Large intestine (tissue), 12 donors: ENCODE measurements at places on chromosomes 7 and 10. TPM values are rescaled to one million over a fixed set of nuclear protein-coding genes. Genes with fewer than 3 reads are reported as not detected.

HABP2 gene
- 27.7 TPM for polyA plus RNA-seq

DBF4 gene
- 26.8 TPM for polyA plus RNA-seq

HTR7 gene
- polyA plus RNA-seq: 2.2 TPM

TEX36 gene
- 0.07 TPM for polyA plus RNA-seq

GRCh38 chr7:135159359-135160085 is 11.0 kb downstream of the CYREN start:
- no peak for DNase-seq
- H3K36me3 ChIP-seq: peaks cover 12% of the 10 kb centered on the region
- H3K4me3 ChIP-seq: no peak overlapping the region
- no peaks in the 10 kb centered on the region for H3K4me1 ChIP-seq

DNA sequence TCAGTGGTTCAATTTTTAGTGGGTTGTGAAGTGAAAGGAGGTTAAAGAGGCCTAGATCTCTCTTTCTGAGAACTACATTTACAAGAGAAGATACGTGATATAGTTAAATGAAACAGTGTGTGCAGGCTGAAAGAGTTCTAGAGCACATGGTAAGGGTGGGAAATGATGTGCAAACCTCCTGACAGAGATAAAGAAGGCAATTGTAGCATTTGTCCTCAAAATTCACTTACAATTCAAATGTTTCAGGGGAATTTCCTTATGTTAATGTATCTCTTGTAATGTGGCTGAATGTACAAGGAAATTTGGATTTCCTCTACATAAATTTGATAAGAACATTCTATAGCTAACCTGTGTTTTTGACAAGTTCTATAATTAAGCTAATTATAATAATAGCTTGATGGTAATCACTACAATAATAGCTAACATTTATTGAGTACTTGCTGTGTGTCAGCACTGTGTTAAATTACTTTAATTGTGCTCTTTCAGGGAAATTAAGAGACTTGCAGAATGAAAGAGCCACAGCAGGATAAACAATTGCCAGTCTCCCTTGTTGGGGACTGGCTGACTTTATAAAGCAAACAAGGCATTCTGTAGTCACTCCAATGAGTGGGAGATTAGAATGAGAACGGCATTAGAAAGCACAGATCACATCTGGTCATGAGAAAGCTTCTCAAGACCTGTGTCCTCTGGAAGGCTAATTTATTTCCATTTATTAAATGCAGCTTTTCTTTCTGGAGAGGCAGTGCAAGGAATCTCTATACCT is 139.7 kb upstream of the TMEM72 start:
- H3K27ac ChIP-seq: no peak overlapping the region
- peaks cover 6% of the 10 kb centered on the region for H3K4me1 ChIP-seq
- no peaks in the 10 kb centered on the region for H3K27me3 ChIP-seq

DNA sequence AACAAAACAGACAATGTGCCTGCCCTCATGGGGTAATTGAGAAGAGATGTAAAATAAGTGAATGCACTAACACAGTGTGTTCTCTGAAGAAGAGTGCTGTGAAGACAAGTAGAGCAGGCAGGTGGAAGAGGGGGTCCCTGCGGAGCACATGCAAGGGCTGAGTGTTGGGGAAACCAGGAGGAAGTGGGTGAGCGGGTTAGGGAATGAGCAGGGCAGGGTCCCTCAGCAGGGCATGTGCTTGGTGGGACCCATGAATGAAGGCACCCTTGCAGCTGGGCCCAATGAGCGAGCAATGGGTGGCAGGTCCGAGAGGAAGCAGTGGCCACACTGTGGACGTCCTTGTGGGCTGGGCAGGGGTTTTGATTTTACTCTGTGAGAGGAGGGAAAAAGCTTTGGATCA is 376.6 kb upstream of the COBL start:
- no peaks in the 10 kb centered on the region for H3K36me3 ChIP-seq
- no peak overlapping the region for H3K4me3 ChIP-seq
- H3K27ac ChIP-seq: no peak overlapping the region
- no peaks in the 10 kb centered on the region for H3K4me1 ChIP-seq
- no peaks in the 10 kb centered on the region for H3K27me3 ChIP-seq
- DNase-seq: no peak

DNA sequence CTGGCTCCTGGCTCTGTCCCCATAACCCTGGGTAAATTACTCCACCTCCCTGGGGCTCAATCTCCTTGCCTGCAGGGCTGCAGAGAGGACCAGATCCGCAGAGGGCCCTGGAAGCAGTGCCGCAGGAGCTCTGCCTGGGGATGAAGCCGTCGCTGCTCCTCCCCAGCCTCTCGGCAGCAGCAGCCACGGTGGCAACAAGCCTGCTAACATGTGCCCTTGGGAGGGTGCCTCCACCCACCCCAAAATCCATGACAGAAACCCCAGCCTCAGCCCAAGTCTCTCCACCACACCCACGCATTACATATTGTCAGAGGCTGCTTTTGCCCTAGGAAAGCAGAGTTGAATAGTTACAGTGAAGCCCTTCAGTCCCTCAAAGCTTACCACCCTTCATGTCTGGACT is 486.4 kb upstream of the FOXK1 start:
- H3K4me1 ChIP-seq: no peaks in the 10 kb centered on the region
- no peaks in the 10 kb centered on the region for H3K27me3 ChIP-seq
- H3K36me3 ChIP-seq: no peaks in the 10 kb centered on the region
- no peak for DNase-seq

GRCh38 chr7:25756601-25757000 is 395.4 kb upstream of the NFE2L3 start:
- DNase-seq: no peak
- no peaks in the 10 kb centered on the region for H3K4me1 ChIP-seq
- H3K36me3 ChIP-seq: no peaks in the 10 kb centered on the region
- no peak overlapping the region for H3K27ac ChIP-seq
- H3K27me3 ChIP-seq: peaks cover 6% of the 10 kb centered on the region

DNA sequence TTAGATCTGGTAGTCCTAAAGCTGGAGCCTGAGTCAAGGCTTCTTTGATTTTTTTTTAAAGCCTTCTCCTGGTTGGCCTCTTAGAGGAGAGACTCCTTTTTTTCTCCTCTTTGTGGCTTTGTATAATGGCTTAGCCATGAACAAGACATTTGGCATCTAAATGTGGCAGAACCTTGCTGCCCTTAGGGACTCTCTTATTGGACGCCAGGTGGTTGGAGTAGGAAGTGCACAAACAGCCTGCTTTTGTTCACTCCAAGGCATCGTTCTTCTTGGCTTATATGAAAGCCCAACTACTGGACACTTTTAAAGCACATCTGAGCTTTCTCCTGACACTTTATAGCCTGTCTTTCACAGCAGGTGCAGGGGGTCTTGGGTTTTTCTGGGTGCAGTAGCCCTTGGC is 25.0 kb downstream of the ZPBP start:
- H3K27ac ChIP-seq: no peak overlapping the region
- no peak overlapping the region for H3K4me3 ChIP-seq
- H3K27me3 ChIP-seq: no peaks in the 10 kb centered on the region
- H3K36me3 ChIP-seq: no peaks in the 10 kb centered on the region
- peak; percentile 5 for DNase-seq

GRCh38 chr10:69056129-69056528 is 31.8 kb upstream of the SRGN start:
- H3K4me3 ChIP-seq: no peak overlapping the region
- H3K27me3 ChIP-seq: no peaks in the 10 kb centered on the region
- H3K4me1 ChIP-seq: no peaks in the 10 kb centered on the region

GRCh38 chr10:43681220-43681619 is 32.5 kb upstream of the ZNF32 start:
- DNase-seq: no peak
- peaks cover 10% of the 10 kb centered on the region for H3K27me3 ChIP-seq
- H3K27ac ChIP-seq: no peak overlapping the region
- no peaks in the 10 kb centered on the region for H3K36me3 ChIP-seq

DNA sequence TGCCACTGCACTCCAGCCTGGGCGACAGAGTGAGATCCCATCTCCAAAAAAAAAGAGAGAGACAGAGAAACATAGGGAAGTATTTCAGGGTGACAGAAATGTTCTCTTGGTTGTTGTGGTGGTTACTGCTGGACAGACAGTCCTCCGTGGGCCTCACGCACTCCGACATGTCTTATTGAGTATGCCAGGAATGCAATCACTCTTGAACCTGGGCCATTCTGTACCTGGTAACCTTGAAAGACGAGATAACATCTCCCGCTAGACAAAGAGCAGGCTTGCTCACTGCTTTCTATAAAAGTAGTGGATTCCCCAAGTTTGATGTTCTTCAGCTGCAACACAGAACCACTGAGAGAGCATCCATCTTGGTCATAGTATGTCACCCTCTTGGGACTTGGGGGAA is 6.7 kb downstream of the CACUL1 start:
- H3K4me1 ChIP-seq: peaks cover 2% of the 10 kb centered on the region
- H3K27me3 ChIP-seq: no peaks in the 10 kb centered on the region
- H3K4me3 ChIP-seq: no peak overlapping the region
- peaks cover 5% of the 10 kb centered on the region for H3K36me3 ChIP-seq
- no peak overlapping the region for H3K27ac ChIP-seq
- DNase-seq: no peak

DNA sequence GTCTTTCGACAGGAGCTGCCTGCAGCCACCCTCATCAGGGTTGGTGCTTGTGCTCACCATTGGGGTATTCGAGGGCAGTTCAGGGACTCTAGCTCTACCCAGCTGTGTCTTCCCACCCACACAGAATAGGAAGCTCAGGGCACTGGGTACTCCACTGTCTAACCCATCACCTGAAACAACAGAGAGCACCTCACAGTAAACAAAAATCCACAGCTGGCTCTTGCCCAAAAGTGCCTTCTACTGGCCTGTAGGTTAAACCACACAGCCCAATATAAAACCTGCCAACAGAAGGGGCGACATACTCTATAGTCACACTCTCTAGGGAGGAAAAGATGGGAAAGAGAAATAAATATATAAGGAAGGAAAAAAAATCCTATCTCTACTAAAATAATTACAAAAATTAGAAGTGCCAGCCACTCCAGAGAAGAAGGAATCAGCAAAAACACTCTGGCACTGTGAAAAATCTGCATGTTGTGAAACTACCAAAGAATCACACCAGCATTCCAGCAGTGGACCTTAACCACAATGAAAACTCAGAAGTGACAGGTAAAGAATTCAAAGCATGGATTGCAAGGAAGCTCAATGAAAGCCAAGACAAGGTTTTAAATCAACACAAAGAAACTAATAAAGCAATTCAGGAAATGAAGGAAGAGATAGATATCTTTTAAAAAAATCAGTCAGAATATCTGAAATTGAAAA is 110.0 kb downstream of the HGF start:
- H3K4me3 ChIP-seq: no peak overlapping the region
- no peak for DNase-seq
- no peak overlapping the region for H3K27ac ChIP-seq

DNA sequence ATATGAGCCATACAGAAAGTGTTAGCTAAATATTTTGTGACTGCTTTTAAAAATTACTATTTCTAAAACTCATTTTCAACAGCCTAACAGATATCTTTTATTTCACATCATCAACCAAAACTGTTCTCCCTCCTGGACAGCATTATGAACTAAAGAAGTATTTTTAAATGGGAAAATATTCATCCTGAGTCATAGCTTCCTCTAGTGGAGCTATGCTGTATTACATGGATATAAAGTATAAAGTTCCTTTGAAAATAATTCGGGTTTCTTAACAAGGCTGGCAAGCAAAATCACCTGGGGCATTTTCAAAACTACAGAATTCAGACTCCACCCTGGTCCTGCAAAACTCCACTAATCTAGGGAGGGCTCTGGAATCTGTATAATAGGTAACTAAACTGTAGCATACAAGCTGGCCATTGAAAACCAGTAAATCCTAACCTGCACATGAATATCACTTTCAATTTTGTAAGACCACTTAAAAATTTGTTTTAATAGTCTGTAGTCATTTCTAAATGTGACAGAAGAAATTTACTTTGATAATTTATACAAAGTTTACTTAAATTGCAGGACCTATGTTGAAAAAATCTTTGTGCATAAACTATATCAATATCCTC is 53.5 kb downstream of the SCIN start:
- H3K27me3 ChIP-seq: no peaks in the 10 kb centered on the region
- no peaks in the 10 kb centered on the region for H3K36me3 ChIP-seq
- H3K4me3 ChIP-seq: no peak overlapping the region

DNA sequence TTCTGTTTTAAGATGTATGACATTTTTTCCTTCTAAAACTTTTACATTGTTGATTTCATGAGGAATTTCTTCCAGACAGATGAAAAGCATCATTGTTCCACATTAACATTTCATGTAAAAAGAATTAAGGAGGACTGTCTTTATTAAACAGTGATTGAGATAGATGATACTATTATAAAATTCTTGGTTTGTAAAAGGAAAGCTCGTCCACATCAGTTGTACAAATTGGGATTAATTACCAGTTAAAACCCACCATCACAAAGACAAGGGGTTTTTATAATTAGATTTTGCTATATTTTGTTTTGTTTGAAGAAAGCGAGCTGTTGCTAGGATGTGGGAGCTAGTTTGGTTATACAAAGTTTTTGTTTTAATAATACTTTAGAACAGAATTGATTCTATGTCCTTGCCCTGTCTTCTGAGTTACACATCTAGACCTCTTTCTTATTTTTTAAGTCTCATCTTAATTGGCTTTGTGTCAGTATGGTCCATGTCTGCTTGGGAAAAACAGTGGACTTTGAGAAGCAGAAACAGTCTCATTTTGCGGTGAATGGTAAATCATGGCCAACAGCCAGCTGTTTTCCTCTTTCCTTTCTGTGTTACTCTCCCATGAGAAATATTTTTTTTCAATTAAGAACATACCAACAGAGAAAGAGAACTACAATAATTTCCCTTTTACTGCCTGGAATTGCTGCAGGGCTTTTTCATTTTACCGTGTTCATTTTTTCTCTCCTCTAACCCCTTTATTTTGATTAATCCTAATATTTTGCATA is 3.2 kb downstream of the TES start:
- no peak overlapping the region for H3K4me3 ChIP-seq
- H3K27me3 ChIP-seq: no peaks in the 10 kb centered on the region
- H3K27ac ChIP-seq: no peak overlapping the region
- no peak for DNase-seq

DNA sequence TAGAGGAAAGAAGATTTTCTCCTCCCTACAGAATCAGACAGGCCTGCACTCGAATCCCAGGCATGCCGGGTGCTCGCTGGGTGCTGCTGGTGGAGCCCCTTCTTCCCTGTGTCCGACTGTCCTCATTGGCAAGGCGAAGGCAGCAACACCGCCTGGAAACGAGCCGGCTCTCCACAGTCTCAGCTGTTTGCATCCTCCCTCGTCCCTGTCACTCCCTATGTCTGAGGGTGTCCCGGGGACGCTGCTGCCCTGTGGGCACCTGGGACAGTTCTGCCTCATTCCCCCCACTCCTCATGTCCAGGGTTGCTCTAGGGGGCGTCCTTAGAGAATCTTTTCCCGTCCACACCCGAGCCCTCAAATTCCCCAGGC is 31.6 kb upstream of the TMEM72 start:
- H3K4me1 ChIP-seq: peaks cover 3% of the 10 kb centered on the region
- no peaks in the 10 kb centered on the region for H3K36me3 ChIP-seq
- DNase-seq: no peak
- peaks cover 3% of the 10 kb centered on the region for H3K27me3 ChIP-seq

GRCh38 chr7:1197997-1198625 is 34.6 kb upstream of the UNCX start:
- H3K27ac ChIP-seq: no peak overlapping the region
- no peaks in the 10 kb centered on the region for H3K4me1 ChIP-seq
- no peak for DNase-seq
- no peaks in the 10 kb centered on the region for H3K36me3 ChIP-seq
- H3K4me3 ChIP-seq: no peak overlapping the region
- H3K27me3 ChIP-seq: peaks cover 23% of the 10 kb centered on the region

GRCh38 chr7:22430457-22430856 is 69.5 kb downstream of the STEAP1B start:
- H3K27me3 ChIP-seq: no peaks in the 10 kb centered on the region
- no peaks in the 10 kb centered on the region for H3K4me1 ChIP-seq
- H3K27ac ChIP-seq: peak overlapping the region; percentile 7
- H3K4me3 ChIP-seq: no peak overlapping the region
- peak; percentile 48 for DNase-seq
